ENCODE measurements at places on chromosomes 12 and 14.

- no peak for DNase-seq
Measured at GRCh38 chr12:26231921-26232320, 36.5 kb downstream of the SSPN start.

- no peak for DNase-seq
Measured at GRCh38 chr12:51801027-51801426, 47.5 kb downstream of the FIGNL2 start.

GRCh38 chr12:114302117-114302516 lies 103.8 kb downstream of the TBX5 start:
- DNase-seq = no peak

- DNase-seq = no peak
Measured at GRCh38 chr14:35395283-35395682, 9.3 kb downstream of the NFKBIA start.

DNA sequence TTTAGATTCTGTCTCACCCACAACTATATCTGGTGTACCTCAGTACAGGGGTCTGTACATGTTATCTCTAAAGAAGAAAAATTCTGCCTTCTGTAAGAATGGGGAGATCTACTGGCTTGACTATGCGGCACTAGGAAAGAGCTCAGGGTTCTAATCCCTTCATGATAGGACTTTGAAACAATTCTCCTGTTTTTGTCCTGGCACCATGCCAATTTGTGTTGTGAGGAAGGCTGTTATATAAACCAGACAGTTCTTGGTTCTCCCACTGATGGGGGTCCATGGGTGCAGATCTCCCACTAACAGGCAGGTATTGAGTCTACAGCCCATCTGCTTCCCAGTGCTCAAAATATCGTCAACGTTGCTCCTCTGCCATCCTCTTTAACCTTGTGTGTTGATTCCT lies 883.7 kb downstream of the GALC start:
- DNase-seq = no peak

- DNase-seq = no peak
Measured at GRCh38 chr12:22044391-22044790, 1.6 kb upstream of the CMAS start.

GRCh38 chr14:101255765-101256125 lies 305.6 kb upstream of the DIO3 start:
- DNase-seq = no peak

DNA sequence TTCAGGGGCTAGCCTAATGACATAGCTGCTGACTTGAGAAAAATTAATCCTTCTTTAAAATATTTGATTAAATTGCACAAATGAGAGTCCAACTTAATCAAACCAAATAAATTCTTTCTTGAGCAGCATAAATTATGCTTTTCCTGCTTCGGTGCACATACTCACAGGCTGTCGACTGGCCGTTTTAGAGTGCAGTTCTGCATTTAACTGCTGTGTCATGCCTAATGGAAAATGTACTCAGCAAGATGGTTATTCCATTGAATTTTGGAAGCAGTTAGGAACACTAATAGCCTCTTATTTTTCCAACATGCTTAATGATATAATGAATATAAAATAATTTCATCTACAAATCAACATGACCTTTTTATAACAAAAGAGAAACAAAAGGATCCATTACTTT lies 266.1 kb upstream of the LRIG3 start:
- no peak for DNase-seq

GRCh38 chr12:4769073-4769472 lies 48.9 kb downstream of the GALNT8 start:
- no peak for DNase-seq

- DNase-seq = no peak
Measured at GRCh38 chr14:56162476-56162875, 44.3 kb downstream of the PELI2 start.

- no peak for DNase-seq
Measured at GRCh38 chr14:30648471-30648870, 26.4 kb downstream of the SCFD1 start.

GRCh38 chr12:91620992-91621391 lies 438.4 kb upstream of the DCN start:
- peak; percentile 39 for DNase-seq

DNA sequence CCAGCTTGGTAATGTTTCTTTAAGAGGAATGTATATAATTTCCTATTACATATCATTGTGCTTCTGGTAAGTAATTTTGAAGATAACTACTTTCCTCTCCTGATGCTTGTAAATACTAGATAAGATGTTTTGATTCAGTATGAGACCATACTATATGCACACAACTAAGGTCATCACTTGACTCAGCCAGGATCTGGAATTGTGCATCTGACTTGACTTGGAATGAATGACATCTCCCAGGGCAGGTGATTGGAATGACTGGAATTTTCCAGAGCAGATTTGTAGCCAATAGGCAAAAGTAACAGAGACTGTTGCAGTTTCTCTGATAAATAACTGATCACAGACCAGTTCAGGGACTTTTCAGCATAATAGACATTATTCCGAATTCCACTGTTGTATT lies 11.1 kb downstream of the BEST3 start:
- no peak for DNase-seq

DNA sequence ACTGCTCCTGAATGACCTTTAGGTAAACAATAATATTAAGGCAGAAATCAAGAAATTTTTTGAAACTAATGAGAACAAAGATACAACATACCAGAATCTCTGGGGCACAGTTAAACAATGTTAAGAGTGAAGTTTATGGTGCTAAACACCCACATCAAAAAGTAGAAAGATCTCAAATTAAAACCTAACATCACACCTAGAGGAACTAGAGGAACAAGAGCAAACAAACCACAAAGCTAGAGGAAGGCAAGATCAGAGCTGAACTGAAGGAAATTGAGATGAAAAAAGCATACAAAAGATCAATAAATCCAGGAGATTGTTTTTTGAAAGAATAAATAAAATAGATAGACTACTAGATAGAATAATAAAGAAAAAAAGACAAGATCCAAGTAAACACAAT lies 7.2 kb downstream of the OR8S1 start:
- no peak for DNase-seq

- DNase-seq = no peak
Measured at GRCh38 chr12:76264611-76265012, 83.6 kb downstream of the BBS10 start.

DNA sequence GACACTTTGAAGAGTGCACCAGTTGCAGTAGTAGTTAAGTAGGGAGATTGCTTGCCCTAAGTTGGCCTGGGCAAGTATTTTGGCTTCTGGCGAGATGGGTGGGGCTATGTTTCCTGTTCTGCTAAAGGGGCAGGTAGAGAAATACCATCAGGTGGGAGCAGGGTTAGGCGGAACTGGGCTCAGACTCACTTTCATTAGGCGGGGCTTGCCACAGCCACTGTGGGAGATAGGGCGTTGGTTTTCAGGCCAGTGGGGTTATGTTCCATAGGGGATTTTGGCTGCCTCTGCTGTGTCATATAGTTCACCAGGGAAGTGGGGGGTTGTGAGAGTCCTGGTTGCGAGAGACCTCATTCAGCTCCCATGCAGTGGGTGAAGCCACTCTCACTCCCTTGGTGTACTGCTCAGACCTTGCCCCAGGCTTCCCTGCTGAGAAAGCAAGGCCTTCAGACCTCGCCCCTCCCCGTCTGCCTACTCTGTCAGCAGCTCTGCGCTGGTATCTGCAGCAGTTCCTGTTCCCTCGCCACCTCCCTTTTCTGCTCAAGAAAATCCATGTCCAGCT lies 43.3 kb downstream of the AEBP2 start:
- no peak for DNase-seq

DNA sequence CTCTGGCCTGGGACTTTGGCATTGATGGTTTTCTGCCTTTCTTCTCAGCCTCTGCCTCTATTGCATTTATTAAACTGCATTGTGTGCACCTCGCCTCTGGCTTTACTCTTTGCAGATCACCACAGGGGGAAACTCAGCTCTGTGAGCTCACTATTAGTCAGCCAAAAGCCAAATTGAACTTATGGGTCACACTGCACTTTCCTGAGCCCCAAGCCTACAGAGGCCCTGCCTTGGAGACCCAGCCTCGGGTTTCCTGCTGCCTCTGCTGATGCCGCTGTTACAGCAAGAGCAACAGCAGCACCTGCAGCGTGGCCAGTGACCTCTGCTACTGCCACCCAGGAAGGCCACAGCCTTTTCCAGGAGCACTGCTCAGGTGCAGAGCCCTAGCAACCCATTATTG lies 122.5 kb downstream of the DAD1 start:
- DNase-seq = no peak

DNA sequence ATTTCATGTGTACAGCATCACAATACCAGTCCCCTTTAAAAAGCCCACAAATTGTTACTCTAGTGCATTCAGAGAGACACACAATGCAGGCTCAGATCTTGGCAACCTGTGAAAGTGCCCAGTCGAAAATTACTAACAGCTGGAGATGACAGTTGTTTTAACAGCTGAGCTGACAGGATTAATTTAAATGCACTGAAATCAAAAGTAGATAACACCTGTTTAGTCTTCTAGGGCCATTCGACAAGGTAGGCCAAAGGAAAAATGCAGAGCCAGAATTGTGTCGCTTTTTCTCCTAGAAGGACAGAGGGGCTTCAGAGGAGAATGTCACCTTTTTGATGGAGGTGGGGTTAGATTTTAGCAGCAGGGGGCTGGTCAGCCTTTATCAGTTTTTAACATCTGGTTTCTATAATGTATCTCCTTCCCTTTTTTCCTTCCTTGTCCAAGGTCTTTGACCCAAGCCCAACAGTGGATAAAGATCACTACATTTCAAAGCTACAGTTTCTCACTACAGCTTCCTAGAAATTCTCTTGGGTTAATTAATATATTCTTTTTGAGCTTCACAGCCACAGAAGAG lies 139.1 kb downstream of the SOX5 start:
- peak; percentile 95 for DNase-seq

DNA sequence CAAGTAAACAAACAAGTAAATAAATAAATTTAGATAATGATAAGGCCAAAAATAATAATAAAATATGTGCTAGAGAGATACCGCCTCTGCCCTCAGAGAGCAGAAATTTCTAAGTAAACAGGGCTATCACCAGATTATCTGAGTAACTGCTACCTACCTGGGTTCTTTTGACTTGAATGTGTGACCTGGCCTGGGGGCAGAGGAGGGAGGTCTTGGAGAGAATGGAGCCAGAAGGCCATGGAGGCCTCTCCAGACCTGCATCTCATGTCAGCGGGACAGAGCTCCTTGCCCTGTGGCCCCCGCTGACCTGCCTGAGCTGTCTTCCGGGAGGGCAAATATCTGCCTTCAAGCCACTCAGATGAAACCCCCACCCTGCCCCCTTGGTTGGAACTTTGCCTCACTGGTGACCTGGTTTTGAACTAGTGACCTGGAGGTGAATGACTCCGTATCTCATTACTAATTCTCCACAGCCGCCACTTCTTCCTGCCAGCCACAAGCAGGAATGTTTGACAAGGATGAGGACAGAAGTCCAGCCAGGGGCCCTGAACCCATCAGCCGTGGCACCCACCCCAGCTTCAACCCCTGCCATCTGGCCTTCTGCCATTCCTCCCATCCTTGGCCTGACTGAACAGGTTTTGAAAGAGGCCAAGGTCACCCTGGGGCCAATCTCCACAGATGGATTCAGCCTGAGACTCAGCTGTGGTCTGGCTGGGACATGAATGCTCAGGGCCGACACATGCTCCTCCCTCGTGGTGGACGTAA lies 86.8 kb upstream of the PARP11 start:
- DNase-seq = no peak

GRCh38 chr12:109925185-109925840 lies 25.2 kb downstream of the TCHP start:
- DNase-seq = no peak

GRCh38 chr14:89899917-89900663 lies 54.4 kb downstream of the EFCAB11 start:
- DNase-seq = peak; percentile 59

DNA sequence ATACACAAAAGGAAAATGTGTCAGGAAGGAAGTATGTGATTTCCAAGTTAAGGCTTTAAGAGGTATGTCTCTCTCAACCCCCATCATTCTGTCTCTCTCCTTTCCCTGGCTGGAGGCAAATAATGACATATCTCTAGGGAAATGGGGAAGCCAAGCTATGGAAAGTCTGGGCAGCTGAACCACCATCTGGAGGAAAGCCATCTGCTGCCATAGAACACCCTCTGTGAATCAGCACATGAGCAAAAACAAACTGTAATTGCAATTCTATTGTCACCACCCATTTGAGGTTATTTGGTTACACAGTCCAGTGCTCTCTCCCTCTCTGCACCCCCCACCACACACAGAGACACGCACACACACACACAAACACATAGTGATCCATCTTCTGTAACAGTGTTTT lies 766.2 kb downstream of the FLRT2 start:
- peak; percentile 98 for DNase-seq

DNA sequence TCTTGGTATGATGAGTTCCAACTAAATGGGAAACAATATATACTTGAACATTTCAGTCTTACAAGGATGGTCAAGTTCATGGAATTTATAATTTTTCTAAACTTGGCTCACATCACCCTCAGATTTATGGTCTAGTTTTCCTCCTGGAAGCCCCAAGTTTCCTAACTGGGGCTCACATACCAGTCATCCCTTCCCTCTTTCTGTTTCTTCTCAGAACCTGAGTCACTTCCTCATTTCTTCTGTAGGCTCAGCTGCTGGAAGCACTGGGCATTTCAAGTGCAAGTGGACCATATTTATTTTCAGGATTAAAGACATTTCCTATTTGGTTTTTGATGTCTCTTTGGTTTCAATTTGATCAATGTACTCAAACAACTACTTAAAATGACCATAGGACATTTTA lies 55.4 kb downstream of the GRIP1 start:
- no peak for DNase-seq

- no peak for DNase-seq
Measured at GRCh38 chr12:55828357-55828756, 1.0 kb downstream of the DNAJC14 start.

- DNase-seq = no peak
Measured at GRCh38 chr12:106369624-106370346, 12.2 kb downstream of the POLR3B start.

DNA sequence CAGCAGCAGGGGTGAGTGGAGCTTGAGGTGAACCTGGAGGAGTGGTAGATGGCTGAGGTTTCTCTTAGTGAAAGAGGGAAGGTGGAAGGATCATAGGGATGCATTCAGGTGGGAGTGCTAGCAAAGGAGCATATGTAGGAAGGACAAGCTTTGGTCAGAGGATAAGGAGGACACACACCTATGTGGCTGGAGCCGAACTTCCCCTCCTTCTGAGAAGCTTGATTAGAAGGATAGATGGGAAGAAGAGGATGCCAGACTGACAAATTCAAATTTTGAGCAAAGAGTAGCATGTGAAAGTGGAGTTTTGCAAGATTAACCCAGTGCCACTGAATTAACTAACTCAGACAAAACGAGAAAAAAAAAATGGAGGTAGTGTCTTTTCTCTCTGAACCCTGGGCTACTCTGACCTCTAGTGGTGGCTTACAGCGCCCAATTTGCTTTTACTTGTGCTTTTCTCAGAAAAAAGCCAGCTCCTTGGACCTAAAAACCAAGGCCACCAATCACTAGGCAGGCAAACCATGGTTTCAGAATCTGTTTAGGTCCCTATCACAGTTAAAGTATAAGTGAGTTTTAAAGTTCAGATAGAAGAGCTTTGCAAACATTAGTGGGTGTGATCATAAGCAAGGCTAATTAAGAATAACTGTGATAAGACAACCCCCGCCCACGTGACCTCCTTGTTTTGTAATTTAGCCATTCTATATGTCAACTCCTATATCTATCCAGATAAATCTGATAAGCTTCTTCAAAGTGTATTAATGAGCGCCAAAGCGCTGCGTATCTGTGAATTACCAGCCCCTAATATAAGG lies 15.5 kb downstream of the EMP1 start:
- peak; percentile 29 for DNase-seq
